Stimulated activated CD8-positive, alpha-beta memory T cell treated with anti-CD3 and anti-CD28 coated beads, Interleukin-4, amount 100 ng/mL, for 1 hour (primary cell): ENCODE measurements at places on chromosomes 4 and X.

DNA sequence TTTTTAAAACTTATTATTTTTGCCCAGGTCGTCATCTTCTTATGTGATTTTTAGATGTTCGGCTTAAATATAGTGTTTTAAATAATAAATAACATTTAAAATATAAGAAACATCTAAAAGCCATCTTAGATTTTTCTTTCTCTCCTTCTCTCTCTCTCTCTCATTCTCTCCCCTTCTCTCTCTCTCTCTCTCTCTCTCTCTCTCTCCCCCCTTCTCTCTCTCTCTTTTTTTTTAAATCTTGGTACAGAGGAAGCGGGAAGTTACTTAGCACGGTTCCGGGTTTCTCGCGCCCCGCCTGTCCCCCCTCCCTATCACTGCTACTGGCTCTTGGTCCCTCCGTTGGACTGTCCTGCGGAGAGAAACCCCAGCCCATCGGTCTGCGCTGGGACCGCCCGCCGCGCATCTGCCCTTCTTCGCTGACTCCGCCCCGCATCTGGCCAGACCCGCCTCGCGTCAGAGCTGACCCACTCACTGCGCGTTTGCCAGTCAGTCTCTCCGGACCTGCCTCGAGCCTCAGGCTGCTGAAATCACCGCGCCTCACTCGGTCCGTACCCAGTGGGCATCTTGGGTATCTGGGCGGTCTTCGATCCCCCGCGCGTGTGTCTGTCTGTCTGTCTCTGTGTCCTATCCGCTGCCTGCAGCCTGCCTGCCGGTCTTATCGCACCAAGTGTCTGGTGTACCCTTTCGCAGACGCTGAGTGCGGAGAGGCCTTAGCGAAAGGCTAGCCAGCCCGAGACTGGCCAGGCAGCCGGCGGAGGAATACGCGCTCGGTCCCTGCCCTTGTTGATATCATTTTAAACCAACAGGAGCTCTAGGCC lies at the start of gene PABPC5:
Gene PABPC5 (plus strand): TSS at position 489 of the 818 bp plus-strand sequence. CDS start 739 bp downstream, outside the sequence.
- no peak for DNase-seq

GRCh38 chrX:153397256-153397960 lies 3.7 kb downstream of the PNMA6E start:
- DNase-seq: no peak

GRCh38 chr4:63361628-63362027 lies 1047.6 kb downstream of the TECRL start:
- DNase-seq: no peak

- DNase-seq: no peak
Measured at GRCh38 chr4:106691749-106692148, 323.2 kb upstream of the GIMD1 start.

DNA sequence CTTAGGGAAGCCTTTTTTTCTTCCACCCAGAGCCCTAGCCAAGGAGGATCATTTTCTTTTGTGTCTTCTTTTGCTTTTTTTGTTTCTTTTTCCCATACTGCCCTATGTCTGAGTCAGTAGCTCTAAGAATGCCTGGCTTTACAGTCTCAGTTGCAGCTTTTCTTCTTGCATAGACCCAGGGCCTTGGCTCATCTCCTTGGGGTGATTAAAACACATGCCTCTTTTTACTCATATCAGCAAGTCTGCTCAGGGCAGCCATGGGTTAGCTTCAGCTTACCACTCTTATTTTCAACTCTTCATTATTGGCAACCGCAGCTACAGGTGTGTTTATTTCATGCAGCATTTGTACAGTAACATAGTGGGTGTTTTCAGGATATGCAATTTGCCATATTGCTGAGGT lies 196.5 kb downstream of the STK32B start:
- no peak for DNase-seq

- DNase-seq: no peak
Measured at GRCh38 chrX:133849676-133850075, 135.7 kb downstream of the GPC3 start.

- no peak for DNase-seq
Measured at GRCh38 chr4:5784960-5785611, 74.1 kb downstream of the EVC start.

- DNase-seq: no peak
Measured at GRCh38 chr4:182018691-182019090, 224.5 kb upstream of the TENM3 start.

GRCh38 chr4:39702716-39703115 lies 4.8 kb downstream of the UBE2K start:
- no peak for DNase-seq

DNA sequence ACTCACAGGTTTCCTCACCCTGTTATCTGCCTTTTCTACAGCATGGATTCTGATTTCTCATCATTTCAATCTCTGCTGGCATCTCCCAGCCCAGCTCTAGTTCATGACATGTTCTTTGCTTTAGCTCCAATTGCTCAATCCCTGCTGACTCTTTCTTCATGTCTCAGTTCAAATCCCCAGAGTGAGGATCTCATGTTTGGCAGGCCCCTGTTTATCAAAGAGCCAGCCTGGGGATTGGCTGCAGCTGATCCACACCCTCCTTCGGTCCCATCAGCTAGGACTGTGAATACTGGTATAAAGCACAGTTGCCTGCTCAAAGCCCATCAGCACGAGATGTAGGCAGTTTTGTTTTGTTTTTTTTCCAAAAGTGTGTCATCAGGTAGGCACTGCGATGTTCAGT lies 14.4 kb upstream of the CC2D2A start:
- no peak for DNase-seq

GRCh38 chr4:127548990-127549925 lies 83.5 kb upstream of the INTU start:
- no peak for DNase-seq

DNA sequence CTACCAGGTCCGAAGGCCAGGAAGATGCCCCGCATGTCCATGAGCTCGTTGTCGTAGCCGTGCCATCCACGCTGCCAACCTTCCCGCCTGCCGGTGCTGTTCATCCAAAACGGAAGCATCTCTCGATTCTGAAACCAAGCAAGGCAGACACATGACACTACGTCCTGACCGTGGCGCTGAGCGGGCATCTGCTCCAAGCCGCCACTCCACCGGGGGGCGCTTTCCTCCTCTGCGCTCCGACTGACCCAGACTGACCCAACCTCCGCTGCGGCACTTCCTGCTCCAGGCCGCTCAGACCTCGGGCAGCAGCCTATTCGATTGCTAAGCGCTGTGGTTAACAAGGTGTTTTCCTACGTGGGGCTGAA lies 120.5 kb downstream of the ENPP6 start:
- no peak for DNase-seq

DNA sequence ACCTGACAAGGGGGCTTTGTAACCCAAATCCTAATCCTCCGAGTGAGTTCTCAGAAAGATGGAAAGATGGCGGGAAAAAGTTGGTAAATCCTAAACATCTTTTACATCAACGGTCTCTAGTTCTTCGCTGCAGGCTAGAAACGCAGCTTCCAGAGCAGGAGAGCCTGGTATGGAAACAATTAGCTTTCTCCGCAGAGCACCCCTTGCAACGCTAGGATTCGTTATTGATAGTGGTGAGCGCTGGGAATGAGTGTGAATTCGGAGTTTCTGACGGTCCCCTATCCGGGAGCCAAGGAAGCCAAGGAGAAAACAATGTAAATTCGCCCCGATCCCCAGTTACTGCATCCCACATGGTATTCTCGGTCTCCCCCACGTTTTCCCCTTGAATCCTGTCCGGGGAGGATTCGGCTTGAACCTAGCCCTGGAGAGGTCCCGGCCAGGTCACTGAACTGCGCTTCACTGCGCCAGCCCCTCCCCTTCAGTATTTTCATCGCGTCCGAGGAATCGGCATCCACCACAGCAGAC lies 4.7 kb upstream of the NEUROG2 start:
- DNase-seq: no peak

GRCh38 chrX:45710081-45710801 lies 509.6 kb upstream of the DIPK2B start:
- DNase-seq: no peak

DNA sequence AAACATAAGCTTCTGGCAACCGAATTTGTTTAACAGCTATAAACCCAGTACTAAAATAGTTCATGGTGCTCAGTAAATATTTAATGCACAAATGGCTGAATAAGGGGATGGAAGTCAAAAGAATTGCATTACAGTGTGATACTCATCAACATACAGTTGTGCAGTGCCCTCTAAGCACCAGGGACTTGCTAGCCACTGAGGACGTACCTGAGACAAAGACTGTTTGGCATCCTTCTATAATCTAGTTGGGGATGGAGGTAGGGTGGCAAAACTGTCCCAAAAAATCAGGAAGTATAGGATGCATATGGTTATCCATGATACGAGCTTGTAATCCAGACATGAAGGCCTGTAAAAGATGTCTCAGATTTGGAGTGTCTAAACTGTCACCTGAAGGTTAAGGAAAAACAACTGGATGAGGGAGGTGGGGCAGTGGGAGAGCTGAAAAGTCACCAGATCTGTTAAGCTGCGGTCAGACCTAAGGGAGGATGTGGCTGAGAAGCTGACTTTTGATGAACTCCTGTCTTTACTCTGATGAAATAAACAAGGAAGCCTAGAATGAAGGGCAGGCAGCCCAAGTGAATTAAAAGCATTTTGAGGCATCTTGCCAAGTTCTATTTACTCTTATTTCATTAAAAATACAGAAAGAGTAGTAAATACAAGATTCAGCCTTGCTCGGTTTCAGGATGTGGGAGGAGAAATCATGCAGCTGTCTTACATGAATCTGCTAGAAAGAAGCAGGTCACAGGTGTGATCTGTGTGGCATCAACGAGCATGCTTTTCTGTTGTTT lies 12.0 kb upstream of the CD38 start:
- DNase-seq: no peak

- no peak for DNase-seq
Measured at GRCh38 chr4:184100297-184100885, 117.3 kb downstream of the ENPP6 start.

GRCh38 chr4:74339501-74339900 lies 25.4 kb upstream of the EREG start:
- no peak for DNase-seq

DNA sequence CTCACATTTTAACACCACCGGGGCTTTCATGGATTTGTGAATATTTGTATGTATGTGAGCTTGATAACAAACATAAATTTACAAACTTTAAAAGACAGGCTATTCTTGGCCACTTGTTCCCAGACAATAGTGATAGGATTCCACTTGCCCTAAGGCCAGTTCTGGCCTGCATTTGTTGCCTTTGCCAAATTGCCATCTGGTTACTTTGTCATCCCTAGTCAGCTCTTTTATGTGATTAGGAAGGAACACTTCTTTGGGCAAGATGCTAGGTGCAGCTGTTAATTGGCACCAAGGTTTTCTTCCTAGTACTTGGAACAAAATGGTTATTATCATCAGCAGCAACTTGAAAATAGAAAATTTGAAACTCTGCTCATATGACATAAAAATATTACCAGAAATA lies 63.3 kb downstream of the CCSER1 start:
- DNase-seq: no peak

- DNase-seq: no peak
Measured at GRCh38 chrX:56947699-56948098, 47.6 kb downstream of the SPIN3 start.

DNA sequence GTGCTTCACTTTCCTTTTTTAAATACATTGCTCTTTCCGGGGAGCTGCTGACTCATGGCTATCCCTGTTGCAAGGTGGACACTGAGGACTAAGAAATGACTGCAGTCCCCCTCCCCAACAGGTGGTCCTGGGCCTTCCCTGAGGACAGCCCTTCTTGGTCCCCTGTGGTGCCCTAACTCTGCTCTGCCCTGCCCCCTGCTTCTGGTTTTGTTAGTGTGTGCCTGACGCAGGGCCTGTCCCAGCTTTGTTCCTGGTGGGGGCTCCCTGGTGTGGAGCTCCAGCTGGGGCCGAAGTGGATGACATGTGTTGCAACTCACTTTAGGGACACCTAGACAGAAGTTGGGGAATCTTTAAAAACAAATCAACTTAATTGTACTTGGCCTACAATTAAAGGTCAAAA lies 81.9 kb downstream of the TMEM144 start:
- DNase-seq: no peak

GRCh38 chr4:187064033-187064432 lies 340.4 kb upstream of the FAT1 start:
- no peak for DNase-seq

DNA sequence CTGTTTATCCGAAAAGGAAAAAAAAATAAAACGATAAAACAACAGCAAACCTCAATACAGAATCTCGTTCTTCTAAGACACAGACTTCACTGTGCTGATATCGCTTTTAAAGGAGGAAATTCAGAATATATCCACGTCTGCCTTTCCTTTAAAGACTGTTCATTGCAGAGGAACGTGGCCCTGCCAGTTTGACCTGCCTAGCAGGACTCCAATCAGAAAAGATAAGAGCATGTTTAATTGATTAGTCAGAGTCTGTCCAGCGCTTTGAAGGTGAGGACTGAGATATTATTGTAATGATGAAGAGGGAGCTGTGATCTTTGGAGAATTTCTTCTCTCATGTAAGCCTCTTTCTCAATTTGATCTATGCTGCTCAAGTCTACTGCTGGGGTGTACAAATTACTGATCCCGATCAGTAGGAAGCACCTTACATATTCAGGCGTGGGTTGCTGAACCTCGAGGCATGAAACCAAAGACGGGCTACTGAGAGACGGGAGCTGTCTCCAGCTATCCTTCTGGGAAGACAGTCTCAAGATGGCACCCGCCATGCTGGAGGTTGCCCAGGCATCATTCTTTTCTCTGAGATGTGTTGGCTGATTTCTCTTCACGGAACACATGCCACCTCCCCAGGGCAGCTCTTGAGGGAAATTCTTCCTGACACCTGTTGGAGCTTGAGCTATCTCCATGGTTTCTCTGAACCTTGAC lies 146.1 kb downstream of the SHOX start:
- DNase-seq: no peak

- no peak for DNase-seq
Measured at GRCh38 chrX:149515954-149516602, 11.0 kb upstream of the IDS start.

- DNase-seq: no peak
Measured at GRCh38 chr4:150849016-150849415, 166.1 kb downstream of the LRBA start.

- DNase-seq: no peak
Measured at GRCh38 chr4:152525878-152526277, 10.0 kb downstream of the FBXW7 start.

- no peak for DNase-seq
Measured at GRCh38 chr4:118284169-118284568, 68.6 kb downstream of the PRSS12 start.

DNA sequence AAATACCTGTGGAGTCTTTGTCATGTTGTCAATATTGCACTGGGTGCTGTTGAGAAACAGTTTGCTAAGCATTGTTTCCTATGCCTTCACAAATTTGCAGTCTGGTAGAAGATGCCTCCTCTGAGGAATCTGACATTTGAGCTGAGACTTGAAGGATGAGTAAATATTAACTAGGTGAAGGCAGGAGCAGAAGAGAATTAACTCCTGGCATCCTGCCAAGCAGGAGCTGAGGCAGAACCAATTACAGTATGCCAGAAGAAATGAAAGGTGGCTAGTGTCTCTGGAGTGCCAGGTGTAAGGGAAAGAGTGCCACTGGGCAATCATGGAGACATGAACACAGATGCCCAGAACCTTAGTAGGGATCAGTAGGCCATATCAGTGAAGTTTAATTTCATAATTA lies 1778.2 kb upstream of the PCDH10 start:
- DNase-seq: no peak

- DNase-seq: no peak
Measured at GRCh38 chr4:158238575-158238974, 28.3 kb downstream of the TMEM144 start.
